ENCODE measurements at places on chromosomes 7 and 10.

DNA sequence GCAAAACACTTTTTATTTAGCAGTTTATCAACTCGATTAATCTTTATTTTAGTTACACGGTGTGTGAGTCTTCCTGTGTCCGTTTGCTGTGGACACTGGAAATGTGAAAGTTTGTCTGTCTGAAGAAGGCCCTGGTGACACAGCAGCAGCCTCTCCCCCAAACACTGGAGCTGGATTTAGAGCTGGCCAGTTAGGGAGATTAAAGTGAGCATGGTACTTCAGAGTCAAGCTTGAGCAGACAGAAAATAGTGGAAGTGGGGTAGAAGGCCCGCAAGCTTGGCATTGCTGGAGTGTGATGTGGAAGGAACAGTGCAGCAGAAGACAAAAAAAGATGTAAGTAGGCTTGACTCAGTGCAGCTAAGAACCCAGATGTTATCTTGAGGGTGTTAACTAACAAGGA, 85.9 kb downstream of the POM121L12 start:
- no peak for DNase-seq

GRCh38 chr10:77274046-77274795, 363.4 kb downstream of the KCNMA1 start:
- DNase-seq = no peak

DNA sequence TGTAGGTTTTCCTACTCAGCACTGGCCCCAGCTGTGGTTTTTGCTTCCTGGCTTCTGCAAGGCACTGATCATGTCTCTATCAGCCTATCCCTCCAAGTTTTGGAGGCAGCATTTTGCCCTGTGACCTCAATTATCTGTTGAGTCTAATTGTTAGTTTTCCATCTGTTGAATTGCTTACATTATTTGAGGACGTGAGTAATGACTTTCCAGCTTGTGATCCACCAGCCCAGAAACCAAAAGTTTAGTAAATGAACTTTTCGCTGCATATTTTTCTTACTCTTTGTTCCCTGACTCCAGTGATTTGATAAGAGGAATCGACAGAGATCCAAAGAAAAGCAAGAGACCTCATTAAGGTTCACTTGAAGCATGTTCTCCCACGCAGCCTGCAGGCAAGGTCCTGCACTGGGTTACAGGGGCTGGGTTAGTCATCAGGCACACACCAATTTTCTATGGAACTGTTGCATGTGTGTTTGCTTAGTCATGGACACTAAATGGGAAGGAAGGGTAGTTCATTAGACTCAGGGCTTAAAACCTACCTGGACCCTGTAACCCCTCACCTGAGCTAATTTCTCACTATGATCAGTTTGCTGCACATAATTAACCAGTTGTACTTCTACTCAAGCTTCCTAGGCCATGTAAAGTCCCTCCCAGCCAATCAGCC, 57.2 kb downstream of the AKR1E2 start:
- no peak for DNase-seq

GRCh38 chr10:44660271-44660670, 250.9 kb upstream of the TMEM72 start:
- no peak for DNase-seq
